ENCODE measurements at places on chromosomes 1 and 21.

- DNase-seq: no peak
Measured at GRCh38 chr1:221742555-221743415, 896 bp upstream of the DUSP10 start.

GRCh38 chr1:189149547-189150375, 1327.9 kb downstream of the BRINP3 start:
- no peak for DNase-seq

GRCh38 chr1:231183639-231184590, 22.1 kb downstream of the TRIM67 start:
- no peak for DNase-seq

- DNase-seq: no peak
Measured at GRCh38 chr1:30041741-30042437, 681.5 kb downstream of the MATN1 start.

- DNase-seq: no peak
Measured at GRCh38 chr21:46084709-46085108, 13.2 kb upstream of the COL6A2 start.

Data from urinary bladder (tissue), 4 donors.